ENCODE measurements at places on chromosomes 16 and 17. TPM values are rescaled to one million over a fixed set of nuclear protein-coding genes. Genes with fewer than 3 reads are reported as not detected.

GRCh38 chr16:546909-547770 lies 13.1 kb upstream of the PRR35 start:
- DNase-seq: peak; percentile 48

DNA sequence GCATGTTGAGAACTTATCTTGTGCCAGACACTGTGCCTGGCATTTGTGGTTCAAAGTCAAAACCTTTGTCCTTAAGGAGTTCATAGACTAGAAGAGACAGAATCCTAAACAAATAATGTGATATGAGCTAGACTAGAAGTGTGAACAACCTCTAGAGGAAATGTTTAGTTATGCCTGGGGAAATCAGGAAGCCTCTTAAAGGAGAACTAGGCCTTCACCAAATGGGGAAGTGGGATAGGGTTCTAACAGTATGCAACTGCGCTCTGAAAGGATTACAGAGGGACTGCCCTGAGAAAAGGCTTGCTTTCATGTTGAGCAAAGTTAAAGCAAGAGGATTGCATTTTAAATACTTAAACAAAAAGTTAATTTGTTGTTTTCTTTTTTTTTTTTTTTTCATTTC lies 4.9 kb downstream of the RUNDC1 start:
- DNase-seq: no peak

GRCh38 chr16:72969812-72970211 lies 78.1 kb downstream of the ZFHX3 start:
- DNase-seq: no peak

GRCh38 chr17:335691-336090 lies 16.9 kb downstream of the RPH3AL start:
- no peak for DNase-seq

Gene ASPA
- total RNA-seq: not detected

Gene CCL8
- not detected for total RNA-seq

Gene DHRS7C
- total RNA-seq: not detected

Gene LRRC46
- total RNA-seq: 0.27 TPM

- DNase-seq: no peak
Observed at GRCh38 chr16:52690468-52690867, 143.5 kb upstream of the TOX3 start.

DNA sequence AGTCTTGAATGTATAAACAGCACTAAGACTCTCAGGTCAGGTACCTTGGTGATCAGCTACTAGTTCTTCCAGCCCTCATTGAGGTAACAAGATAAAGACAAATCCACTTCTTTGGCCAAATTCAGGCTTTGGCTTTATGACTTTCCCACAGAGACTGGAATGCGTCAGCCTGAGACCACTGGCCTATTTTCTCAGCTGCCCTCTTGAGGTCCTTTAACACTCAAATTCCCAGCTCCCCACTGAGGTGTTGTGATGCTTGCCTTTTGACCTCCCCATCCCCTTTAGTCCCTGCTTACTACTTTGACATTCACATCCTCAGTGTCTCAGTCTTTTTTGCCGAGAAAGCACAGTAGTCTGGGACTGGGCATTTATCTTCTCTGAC lies 10.6 kb downstream of the TNFAIP1 start:
- no peak for DNase-seq

- DNase-seq: no peak
Observed at GRCh38 chr16:47861999-47862398, 293.8 kb downstream of the ABCC12 start.

Gene CMTM2
- not detected for total RNA-seq

Gene UNC13D
- total RNA-seq: 124 TPM

Gene CLDN9
- total RNA-seq: not detected

Gene HOXB13
- total RNA-seq: 0.11 TPM

GRCh38 chr17:76654408-76654807 lies 10.9 kb upstream of the ST6GALNAC1 start:
- DNase-seq: no peak

Gene RCVRN
- not detected for total RNA-seq

Gene TMIGD1
- total RNA-seq: not detected

- DNase-seq: no peak
Observed at GRCh38 chr17:33120103-33120502, 128.5 kb downstream of the SPACA3 start.

GRCh38 chr16:47779201-47780016 lies 318.3 kb downstream of the PHKB start:
- no peak for DNase-seq

Gene NPIPA3
- total RNA-seq: 1.5 TPM

DNA sequence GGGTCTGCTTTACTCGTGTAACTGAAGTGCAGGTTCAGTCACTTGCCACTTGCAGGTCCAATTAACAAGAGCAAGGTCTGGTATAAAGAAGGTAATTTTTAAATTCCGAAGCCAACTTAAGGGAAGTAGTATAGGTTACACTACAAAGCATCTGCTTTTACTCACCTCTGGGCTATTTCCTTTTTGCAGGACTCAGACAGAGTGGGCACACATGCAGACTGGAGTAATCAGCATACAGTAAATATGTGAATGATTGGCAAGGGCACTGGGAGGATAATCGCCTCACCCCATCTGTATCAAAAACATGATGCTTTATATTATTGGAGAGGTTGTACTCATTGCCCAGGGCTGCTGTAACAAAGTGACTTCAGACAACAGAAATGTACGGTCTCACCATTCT lies 160.1 kb upstream of the CDH5 start:
- DNase-seq: no peak

DNA sequence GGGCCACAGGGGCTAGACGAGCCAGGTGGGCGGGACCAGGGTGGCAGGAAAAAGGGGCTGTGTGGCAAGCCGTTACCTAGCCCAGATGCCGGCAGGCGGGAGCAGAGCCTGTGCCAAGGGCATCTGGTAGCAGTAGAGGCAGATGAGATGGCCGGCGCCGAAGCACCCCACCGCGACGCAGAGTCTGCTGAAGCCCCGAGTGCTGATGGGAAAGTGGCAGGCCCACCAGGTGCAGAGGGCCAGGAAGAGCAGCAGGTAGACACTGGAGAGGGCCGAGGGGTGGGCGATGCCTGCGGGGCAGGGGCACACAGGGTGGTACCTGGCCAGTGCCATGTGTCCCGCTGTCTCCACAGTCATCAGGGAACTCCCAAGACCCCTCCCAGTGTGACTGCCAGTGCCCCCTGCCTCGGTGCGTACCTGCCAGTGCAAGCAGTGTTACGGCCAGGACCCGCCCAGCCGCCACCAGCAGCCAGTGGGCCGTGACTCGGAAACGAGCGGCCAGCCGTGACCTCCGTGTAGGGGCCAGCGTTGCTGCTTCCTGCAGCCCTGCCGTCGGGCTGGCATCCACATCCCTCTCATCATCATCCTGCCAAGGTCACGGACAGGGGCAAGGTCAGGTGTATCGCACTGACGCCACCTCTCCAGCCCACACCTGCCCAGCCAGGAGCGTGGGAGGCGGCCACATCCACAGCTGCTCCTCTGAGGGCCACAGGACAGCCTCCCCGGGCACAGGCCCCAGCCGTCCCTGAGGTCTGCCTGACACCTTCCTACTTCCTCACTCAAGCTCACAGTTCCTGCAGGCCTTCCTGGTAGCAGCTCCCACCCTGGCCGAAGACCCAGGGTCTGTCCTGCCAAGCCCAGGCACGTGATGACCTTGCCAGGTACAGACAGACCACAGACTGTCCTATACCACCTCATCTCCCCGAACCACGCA lies 32.1 kb downstream of the CTU2 start:
- no peak for DNase-seq

DNA sequence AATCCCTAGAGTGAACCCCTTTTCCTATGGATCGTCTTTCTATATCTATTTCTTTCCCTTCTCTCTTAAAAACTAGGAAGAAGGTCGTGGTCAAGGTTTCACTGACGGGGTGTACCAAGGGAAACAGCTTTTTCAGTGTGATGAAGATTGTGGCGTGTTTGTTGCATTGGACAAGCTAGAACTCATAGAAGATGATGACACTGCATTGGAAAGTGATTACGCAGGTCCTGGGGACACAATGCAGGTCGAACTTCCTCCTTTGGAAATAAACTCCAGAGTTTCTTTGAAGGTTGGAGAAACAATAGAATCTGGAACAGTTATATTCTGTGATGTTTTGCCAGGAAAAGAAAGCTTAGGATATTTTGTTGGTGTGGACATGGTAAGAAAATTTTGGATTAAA lies 9.6 kb downstream of the CYLD start:
- no peak for DNase-seq

- no peak for DNase-seq
Observed at GRCh38 chr17:45770632-45771270, 13.4 kb upstream of the CRHR1 start.

Gene ACSM2A
- 0.24 TPM for total RNA-seq

DNA sequence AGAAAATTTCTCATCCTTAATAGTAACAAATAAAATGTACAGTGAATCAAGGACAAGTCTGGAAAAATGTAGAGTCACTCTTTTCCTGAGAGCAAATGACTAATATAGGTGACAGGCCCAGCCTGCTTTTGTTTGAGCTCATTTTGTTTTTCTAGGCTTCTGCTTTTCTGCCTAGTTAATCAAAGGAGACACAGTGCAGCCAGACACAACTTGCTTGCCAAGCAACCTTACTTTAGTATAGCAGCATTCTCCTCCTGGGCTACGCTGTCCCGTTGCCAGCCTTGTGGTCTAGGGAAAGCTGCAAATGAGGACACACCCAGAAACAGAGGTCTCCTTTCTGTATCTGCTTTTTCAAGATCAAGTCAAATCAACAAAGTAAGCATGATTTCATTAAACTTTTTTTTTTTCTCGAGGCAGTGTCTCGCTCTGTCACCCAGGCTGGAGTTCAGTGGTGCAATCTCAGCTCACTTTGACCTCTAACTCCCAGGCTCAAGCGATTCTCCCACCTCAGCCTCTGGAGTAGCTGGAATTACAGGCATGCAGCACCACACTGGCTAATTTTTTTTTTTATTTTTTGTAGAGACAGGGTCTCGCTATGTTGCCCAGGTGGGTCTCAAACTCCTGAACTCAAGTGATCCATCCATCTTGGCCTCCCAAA lies 17.2 kb downstream of the GINS3 start:
- DNase-seq: no peak

GRCh38 chr17:33039874-33040273 lies 48.2 kb downstream of the SPACA3 start:
- no peak for DNase-seq

- no peak for DNase-seq
Observed at GRCh38 chr17:37088459-37088858, 139.7 kb downstream of the AATF start.

Gene TEX19
- 0.25 TPM for total RNA-seq

Gene PSMB10
- total RNA-seq: 262 TPM

- DNase-seq: no peak
Observed at GRCh38 chr16:144797-145252, 6.4 kb upstream of the NPRL3 start.

- no peak for DNase-seq
Observed at GRCh38 chr16:67327743-67328142, 1.1 kb downstream of the LRRC36 start.

GRCh38 chr16:86517652-86518258 lies 7.4 kb downstream of the FOXF1 start:
- no peak for DNase-seq

- no peak for DNase-seq
Observed at GRCh38 chr16:19639986-19640421, 78.0 kb downstream of the KNOP1 start.

DNA sequence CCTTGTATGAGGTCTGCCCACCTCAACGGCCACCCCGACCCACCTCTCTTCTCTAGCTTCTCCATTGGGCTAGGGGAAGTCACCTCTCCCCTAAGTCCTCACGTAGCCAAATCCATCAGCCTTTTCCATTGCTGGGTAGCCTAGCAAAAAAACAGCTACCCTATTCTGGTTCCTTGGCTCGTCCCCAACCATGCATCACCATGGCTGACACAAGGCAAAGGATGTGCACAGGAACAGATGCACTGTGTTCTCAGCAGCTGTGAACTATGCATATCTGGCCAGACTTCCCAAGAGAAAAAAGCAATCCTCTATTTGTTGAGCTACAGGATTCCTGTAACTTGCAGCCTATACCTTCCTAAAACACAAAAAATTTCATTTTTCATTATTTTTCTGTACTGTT lies 22.0 kb upstream of the FLCN start:
- DNase-seq: no peak

DNA sequence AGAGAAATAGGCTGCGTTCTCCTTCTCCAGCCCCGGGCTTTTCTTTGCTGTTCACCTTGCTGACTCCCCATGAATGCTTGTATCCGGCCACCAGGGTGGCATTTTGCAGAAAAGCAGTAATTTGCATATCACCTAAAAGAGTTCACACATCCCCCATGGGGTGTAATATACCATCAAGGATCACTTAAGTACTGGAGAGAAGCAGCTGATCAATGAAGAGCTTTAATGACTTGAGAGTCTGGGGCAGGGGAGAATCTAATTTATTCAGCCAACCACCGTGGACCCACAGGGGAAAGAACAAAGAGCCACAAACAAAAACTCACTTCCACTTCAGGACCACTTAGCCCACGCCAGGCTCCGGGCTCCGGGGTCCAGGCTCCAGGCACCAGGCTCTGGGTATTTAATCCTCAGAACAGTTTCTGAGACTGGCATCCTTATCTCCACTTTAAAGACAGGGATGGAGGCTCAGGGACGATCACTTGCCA lies 33.9 kb upstream of the SEC14L1 start:
- no peak for DNase-seq

Measured in activated T-cell treated with anti-CD3 and anti-CD28 coated beads, Interleukin-2, amount 50 U/mL, for 4 hours (primary cell).